ENCODE measurements at places on chromosomes 16 and 17.
A peak's percentile ranks its signal among the peaks of the same experiment; 100 is the strongest.

GRCh38 chr17:77370586-77370985 lies 229.8 kb downstream of the SEC14L1 start:
- no peak for DNase-seq

DNA sequence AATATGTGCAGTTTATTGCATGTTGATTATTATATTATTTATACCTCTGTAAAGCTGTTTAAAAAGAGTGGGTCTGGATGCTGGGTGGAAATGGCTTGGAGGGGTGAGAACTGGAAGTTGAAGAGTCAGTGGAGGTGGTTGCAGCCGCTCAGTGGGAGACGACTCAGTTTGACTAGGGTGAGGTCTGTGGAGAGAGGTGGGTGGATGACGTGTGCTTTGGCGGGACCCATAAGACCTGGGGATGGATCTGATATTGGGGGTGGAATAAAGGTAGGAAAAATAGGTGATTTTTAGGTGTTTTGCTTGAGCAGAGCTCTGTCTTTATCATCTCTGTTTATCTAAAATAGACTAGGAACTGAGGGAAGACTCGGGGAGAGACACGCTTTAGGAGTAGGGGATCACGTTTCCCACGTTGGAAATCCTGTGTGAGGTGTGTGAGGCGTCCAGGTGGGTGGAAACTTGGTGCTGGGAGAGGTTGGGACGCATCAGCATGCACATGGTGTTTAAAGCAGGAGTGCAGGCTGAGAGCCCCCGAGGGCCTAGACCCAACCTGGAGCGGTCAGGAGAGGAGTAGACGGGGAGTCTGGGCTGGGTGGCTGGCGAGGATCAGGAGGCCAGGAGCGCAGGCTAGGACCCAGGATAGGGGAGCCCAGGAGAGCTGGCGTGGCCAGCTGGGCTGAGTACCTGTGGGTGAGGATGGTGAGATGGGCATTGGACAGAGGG lies 17.2 kb downstream of the NT5M start:
- DNase-seq, result no peak

DNA sequence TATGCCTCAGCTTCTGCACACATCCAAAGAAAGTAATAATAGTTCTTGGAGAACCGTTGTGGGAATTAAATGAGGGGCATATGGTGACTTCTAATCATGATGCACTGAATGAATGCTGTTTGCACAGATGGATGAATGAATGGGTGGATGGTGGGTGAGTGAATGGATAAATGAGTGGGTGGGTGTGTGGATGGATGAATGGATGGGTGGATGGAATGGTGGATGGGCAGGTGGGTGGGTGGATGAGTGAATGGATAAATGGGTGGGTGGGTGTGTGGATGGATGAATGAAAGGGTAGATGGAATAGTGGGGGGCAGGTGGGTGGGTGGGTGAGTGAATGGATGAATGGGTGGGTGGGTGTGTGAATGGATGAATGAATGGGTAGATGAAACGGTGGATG lies 44.9 kb upstream of the FOXF1 start:
- no peak for DNase-seq

DNA sequence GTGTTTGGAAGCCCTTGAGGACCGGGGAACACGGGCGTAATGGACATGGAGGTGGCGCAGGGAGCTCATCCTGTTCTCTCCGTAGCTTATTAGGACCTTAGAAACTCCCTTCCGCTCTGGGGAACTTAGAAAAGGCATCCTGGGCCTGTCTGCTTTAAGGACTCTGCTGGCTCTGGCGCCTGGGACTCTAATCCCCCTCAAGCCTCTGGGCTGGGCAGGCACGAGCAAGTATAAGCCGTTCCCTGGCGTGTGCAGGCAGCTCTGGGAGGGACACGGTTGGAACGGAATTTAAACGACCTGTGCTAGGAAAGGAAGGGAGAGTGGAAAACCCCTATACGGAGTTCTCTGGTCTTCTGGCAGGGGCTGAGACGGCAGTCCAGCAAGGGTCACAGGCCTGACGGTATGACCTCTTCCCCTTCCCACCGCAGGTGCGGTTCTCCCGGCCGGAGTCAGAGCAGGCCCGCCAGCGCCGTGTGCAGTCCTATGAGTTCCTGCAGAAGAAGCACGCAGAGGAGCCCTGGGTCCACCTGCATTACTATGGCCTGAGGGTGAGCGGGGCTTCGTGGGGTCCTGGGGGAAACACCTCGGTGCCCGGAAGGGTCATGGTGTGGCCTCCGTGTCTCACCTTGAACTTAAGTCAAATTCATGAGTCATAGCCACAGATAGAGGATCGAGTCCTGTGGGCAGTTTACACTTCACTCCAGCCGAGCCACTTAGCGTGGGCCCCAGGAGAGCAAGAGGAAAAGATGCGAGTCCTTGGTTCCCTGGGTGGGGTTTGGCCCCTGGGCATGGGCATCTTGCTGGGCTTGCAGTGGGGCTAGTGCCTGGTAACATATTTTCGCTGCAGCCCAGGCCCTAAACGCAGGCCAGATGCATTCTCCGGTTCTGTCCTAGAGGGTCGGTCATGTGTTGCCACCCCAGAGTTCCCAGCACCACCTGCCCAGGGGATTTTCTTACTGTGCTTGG lies 17.7 kb downstream of the POLR3E start:
- DNase-seq, result no peak

DNA sequence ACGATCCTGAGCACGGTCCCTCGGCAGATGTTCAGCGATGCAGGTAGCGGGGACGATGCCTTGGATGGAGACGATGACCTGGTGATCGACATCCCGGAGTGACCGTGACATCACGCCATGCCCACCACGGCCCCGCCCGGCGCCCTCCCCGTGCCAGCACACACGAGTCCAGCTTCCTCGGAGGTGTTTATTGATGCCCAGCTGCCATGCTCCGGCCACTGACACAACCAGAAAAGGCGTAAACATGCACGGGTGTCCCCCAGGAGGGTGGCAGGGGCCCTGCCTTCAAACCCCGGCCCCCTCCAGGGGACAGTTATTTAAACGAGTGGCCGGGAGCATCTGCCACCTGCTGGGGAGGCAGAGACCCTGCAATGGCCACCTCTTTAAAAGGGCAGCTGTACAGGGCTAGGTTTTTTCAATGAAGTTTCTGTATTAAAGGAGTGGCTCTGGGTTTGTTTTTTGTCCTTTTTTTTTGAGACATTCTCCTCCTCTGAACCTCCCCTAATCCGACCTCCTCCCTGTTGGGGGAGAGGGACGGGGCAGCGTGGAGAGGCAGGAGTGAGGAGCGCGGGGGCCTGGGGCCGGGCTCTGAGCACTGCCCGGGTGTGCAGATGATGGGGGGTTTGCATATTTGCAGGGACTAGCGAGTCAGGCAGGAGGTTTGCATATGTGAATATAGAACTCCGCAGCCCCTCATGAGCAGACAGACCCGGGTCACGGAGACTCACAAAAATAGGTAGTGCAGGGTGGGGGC lies 5.3 kb downstream of the DOC2A start:
- DNase-seq, result peak; percentile 53

DNA sequence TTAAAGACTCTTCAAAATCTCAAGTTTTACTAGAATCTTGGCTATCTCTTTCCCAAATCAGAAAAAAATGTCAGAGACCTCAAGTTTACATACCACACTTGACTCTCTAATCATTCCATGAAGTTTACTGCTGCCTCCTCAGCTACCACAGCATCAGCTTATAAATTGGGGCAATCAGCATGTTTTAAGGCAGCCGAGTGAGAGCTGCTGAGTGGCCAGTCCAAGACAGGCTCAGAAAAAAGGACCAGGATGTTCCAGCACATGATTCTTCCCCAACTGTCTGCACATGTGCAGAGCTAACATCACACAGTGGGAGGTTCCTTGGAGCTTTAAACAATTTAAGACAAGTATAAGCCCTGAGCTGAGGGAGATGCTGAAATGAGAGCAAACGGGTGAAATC lies 140.6 kb upstream of the NUDT7 start:
- no peak for DNase-seq

GRCh38 chr17:4492721-4493561 lies 5.7 kb upstream of the SPNS2 start:
- DNase-seq, result no peak

GRCh38 chr16:49542391-49542891 lies 168.8 kb downstream of the C16orf78 start:
- DNase-seq, result no peak

DNA sequence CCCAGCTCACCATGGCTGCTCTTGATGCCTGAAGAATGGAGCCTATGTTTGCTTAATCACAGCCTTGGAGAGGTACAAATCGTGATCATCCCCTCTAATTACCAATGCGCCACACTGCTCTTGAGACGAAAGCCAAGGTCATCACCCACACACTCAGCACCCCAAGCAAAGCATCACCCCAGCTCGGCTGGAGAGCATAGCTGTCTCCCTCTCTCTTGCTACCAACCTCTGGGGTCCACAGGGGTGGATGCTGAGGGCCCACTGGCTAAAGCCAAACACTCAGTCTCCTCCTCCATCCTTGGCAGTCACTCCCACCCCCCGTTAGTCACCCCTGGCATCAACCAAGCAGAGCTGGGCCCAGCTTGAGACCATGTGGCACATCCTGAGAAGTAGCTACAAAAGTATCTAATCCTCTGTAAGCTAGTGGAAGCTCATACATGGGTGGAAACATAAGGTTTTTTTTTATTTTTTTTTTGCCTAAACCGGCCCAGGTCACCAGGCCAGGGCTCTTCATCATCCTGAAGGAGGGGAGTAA lies 44.8 kb downstream of the PIMREG start:
- DNase-seq, result no peak

DNA sequence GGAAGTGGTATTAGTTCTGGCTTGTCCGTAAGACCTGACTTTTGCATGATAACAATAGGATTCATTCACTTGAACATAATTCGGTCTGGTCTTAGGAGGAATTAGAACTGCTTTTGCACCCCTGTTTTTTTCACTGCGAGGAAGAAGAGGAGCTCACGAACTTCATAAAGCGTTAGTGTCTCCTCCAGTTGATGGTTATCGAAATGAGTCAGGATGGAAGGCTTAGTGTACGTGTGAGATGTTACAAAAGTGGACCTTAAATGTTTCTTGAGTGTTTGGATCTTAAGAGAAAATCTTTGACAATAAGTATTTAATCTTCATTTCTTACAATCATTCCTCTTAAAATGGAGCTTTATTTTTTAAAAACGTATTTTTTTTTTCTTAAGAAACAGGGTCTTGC lies 52.8 kb downstream of the USP10 start:
- DNase-seq, result no peak

- no peak for DNase-seq
Measured at GRCh38 chr17:38419508-38419981, 8.7 kb upstream of the ARHGAP23 start.

DNA sequence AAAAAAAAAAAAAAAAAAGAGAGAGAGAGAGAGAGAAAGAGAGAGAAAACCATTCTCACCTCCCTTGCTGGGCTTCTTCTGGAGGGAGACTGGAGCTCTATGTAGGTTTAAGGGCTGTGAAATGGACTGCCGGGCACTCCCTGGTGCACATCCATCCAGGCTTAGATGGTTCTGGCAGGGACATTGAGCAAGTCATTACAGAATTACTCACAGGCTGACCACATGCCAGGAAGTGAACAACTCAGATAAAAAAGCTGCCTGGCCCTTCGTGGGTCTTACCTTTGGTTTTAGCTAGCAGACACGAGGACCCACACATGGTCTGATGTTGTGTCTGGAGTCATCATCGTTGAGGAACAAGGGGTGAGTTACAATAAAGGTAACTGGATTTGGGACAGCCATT lies 847.4 kb upstream of the EEF2KMT start:
- DNase-seq, result no peak

DNA sequence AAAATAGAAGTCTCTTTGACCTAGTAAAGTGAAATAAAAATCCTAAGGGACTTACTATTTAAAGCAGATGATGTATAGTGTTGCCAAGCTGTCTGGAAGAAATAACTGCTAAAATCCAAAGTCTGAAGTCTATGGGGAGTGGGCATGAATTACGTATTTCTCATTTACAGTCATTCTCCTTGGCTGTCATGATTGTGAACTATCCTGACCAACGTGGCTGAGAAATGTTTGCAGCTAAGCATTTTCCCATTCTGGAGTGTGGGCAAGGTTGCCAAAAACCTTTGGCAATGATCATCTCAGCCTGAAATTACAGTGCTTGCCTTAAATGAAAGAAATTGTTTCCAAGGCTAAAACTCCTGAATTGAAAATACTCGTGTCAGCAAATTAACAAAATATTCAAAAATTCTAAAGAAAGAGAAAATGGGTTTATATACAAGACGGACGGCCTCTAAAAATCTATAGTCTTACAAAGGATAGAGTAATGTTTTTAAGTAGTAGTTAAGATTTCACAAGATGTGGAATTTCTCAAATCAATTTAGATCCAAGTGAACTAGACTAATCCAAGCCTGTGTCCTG lies 77.0 kb downstream of the CACNG1 start:
- DNase-seq, result no peak

- DNase-seq, result no peak
Measured at GRCh38 chr17:33981711-33982601, 273.1 kb upstream of the CCL2 start.

GRCh38 chr17:65674246-65675045 lies 113.0 kb upstream of the AXIN2 start:
- no peak for DNase-seq

DNA sequence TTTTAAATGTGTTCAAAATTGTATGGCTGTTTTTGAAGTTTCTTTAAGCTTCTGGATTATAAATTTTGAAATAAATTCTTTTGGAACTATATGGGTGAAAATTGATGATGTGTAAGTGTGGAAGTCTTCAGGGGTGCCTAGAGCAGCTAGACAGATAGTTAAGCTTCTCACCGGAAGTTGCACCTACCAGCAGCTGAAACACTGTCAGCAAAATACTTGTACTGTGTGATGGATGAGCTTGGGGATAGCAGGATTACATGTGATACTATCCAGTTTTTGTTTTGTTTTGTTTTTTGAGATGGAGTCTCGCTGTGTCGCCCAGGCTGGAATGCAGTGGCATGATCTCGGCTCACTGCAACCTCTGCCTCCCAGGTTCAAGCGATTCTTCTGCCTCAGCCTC lies 19.7 kb downstream of the RBL2 start:
- DNase-seq, result no peak

DNA sequence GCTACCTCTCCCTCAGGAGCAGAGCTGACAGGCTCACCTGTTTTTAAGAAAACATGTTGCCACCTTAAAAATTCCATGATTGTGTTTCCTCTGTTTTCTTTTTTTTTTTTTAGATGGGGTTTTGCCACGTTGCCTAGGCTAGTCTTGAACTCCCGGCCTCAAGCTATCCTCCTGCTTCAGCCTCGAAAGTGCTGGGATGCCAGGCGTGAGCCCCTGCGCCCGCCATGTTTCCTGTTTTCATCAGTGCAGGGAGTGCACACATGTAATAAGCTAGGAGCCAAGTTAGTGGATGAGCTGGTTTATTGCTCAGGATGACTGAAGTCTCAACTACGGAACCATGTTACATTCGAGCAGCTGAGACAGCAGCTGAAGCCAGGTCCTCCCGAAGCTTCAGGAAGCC lies 13.6 kb downstream of the MRM3 start:
- DNase-seq, result no peak

All from hematopoietic multipotent progenitor cell treated with erythropoietin and hydrocortisone succinate and interleukin-3 and kit ligand, for 8 days (in vitro differentiated cells).